AML-193 (cell line): ENCODE measurements at places on chromosomes 3 and 15.

DNA sequence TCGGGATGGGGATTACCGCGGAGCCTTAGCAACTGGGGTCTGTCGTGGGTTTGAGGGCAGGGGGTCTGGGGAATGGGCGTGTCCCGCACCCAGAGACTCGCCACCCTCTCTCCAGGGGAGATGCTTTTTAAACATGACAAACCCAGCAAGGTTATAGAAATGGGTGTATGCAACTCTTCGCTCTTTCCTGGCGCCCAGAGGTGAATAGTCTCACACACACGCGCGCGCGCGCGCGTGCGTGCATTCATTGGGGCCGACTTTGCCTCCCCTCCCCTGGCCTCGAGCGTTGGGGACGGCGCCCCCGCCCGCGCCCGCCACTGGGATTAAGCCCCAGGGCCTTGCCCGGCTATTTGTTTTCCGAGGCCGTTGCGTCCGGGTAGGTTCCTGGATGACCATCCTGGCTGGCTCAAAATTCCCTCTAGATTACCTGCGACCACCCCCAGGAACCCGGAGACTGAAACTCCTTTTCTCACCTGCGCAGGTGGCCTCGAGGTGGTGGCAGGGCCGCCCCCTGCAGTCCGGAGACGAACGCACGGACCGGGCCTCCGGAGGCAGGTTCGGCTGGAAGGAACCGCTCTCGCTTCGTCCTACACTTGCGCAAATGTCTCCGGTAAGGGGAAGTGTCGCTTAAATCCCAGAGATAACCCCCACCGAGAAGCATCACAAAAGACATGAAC is 777 bp downstream of the GPR160 start:
- peak; percentile 55 for DNase-seq

DNA sequence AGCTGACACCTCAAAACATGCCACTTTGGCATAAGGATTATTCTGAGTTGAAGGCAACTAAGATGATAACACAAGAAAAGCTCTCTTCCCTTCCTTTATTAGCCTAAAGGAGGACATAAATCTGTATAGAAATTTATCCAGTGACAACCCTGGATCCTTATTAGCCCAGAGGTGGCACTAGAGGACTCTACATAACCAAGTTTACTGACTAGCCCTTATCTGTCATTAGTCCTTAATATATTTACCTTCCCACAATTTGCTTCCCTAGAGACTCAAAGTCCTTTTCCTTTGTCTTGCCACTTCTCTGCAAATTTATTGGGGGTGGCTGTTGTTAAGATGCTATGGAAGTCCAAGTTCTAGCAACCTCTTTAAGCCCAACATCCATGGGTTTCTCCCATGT is 26.7 kb downstream of the CEP70 start:
- DNase-seq, result peak; percentile 13

DNA sequence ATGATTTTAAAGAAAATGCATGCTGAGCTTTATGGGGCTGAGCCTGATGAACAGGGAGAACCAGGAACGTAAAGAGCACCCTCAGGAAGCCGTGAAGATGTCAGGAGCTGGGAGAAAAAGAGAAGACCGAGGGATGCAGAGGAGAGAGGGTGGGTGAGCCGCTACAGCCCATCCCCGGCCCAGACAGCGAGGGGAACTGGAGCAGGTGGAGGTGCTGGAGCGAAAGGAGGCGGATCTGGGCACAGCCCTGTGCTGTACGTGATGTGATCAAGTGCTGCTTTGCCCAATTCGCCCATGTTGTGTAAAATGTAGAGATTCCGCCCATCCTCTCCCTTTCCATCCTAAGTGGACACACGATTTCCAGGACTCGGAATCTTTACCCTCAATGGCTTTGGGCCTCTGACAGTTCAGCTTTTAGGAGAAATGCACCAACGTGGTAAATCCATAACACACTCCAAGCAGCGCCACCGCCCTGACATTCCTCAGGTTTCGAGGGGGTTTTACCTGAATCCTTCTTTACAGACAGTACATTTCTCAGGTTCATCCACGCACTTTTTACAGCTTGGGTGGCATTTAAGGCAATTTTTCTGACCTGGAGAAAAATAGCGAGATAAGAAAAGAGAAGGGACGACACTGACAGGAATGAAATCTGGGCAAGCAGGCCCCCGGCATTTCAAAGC is 27.1 kb upstream of the SNRPA1 start:
- DNase-seq, result no peak

- DNase-seq, result no peak
These were observed 10.3 kb downstream of the TRAK1 start for GRCh38 chr3:42101481-42101880.

DNA sequence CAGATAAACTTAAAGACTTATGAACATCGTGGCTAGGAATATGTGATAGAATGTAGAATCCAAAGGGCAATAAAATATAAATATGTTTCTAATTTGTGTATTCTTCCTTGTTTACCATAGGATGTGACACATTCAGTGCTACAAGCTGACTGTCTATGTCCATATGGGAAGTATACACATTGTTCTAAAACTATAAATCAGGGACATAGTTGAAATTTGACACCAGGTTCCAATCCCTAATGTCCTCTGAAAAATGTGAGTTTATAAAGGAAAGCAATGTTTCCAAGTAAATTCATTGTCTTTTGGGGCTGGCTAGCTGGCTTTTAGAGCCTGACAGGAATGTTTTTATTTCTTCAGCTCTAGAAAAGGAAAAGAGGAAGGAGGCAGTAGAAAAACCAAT is 273.6 kb downstream of the CNTN4 start:
- no peak for DNase-seq

DNA sequence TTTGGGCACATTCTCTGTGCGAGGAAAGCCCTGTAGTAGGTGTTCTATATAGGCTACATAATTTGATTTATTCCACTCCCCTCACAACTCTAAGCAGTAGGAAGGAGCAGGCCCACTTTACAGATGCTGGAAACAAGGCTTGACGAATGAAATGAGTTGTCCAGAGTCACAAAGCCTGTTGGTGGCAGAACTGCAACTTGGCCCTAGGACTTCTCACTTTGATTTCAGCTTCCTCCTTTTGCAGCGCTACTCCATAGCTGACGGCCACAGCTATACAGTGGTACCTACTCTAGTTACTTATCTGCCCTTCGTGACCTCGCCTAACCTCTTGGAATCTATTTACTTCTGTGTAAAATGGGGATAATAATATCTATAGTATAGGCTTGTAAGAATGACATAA is 2.5 kb upstream of the IRAK2 start:
- peak; percentile 68 for DNase-seq

DNA sequence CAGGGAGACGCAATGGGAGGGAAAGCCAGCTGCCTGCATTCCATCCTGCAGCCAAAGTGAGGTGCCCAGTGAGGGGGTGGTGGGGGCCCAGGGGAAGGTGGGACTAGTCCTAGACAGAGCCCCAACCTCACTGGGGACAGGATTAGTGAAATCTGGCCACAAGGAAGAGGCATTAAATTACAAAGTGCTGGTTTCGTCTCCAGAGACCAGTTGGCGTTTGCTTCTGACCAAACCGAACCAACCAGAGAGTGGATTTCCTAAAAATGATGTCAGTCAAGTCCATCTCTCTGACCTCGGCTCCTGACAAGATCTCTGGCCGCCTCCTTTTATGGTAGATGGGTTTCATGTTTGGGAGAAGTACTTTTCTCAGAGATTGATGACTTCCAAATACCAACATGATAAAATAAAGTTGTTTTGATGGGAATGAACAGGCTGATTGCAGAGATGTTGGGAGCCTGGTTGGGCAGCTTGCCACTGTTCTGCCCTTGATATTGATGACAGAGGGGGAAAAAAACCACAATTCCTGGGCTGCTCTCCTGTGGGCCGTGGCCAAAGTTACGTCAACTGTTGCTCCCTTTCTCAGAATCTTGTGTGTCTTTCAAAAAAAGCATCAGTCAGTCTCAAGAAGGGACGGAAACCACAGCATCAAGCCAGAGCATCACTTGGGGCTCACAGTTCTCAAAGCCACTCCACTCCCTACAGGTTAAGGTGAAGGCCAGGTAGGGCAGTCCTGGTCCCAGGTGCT is 24.6 kb downstream of the ITGA11 start:
- no peak for DNase-seq

DNA sequence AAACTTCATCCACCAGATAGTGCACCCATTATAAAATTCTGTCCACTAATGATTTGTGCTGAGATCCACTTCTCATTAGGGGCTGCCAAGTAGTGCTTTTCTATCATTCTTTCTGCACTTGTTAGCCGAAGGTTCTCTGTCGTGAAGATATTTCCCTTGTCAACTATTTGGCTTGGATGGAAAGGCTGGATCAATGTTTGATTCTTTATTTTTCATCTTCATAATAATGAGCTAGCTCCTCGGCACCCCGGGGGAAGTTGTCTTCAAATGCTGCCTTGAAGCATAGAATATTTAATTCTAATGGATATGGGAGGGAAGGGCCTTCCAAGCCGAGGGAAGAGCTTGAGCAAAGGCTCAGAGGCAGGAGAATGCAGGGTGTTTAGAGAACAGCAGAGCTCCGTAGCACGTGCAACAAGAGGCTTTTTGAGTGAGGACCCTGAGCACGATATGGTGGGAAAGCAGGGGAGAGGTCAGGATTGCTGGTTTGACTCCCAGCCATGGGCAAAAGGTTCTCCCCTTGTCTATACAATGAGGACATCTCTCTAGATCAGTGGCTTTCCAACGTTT is 16.3 kb upstream of the MUC20 start:
- no peak for DNase-seq

DNA sequence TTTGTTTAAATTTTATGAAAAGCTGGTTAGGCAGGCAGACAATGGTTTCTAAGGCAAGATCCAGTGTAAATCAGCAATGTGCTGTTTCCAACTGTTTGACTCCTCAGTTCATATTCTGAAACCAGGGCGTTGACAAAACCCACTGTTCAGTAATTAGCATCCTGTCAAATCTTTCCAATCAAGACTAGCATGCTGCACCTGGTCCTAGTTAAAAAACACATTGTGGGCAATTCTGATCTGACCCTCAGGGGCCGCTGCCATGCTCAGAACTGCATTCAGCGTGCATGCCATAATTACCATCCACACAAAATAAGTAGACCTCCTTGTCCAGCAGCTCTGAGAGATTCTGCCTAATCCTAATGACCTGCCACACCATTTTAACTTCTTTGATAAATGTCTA is 20.9 kb upstream of the RBP1 start:
- no peak for DNase-seq

GRCh38 chr15:40232625-40233070 is 6.2 kb upstream of the PAK6 start:
- no peak for DNase-seq

DNA sequence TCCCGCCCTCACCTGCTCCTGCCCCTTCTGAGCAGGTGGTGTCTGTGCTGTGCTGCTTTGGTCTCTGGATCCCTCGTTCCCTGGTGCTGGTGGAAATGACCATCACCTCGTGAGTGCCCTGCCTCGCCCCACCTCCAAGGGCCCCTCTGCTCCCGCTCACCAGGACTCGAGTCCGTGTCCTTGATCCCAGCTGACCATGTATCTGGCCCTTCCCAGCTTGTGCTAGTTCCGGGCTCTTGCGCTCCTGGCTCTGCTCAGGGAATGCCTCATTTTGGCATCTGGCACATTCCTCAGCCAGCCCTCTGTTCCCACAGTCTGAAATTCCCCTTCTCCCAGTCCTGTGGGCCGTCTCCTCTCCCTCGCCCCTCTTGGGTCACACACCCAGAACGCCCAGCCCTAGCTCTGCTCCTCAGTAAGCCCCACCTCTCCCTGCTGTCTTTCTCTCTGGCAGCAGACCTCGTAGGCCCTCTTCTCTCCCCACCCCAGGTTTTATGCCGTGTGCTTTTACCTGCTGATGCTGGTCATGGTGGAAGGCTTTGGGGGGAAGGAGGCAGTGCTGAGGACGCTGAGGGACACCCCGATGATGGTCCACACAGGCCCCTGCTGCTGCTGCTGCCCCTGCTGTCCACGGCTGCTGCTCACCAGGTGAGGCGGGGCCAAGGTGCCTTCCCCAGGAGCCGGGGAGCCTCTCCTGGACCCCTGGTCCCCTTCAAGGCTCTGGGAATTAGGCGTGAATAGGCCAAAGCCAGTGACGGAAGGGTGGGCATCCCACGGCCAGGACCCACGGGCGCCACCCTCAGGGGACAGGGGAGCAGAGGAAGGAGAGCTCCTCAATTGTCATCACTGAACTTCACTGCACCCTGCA is 11.5 kb downstream of the SLC51A start:
- no peak for DNase-seq

- DNase-seq, result peak; percentile 66
These were observed 425 bp upstream of the FYTTD1 start for GRCh38 chr3:197749315-197749600.

DNA sequence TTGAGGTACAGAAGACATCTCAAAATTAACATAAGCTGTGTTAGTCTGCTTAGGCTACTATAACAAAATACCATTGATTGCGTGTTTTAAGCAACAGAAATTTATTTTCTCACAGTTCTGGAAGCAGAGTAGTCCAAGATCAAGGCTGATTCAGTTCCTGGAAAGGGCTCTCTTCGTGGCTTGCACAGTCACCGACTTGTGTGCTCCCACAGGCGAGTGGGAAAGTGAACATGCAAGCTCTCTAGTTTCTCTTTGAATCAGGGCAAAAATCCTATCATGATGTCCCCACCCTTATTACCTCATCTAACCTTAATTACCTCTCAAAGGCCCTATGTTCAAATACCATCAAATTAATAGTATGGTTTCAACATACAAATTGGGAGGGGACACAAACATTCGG is 505.9 kb downstream of the ZIC1 start:
- no peak for DNase-seq

GRCh38 chr15:38860253-38860652 is 295.6 kb upstream of the RASGRP1 start:
- no peak for DNase-seq

DNA sequence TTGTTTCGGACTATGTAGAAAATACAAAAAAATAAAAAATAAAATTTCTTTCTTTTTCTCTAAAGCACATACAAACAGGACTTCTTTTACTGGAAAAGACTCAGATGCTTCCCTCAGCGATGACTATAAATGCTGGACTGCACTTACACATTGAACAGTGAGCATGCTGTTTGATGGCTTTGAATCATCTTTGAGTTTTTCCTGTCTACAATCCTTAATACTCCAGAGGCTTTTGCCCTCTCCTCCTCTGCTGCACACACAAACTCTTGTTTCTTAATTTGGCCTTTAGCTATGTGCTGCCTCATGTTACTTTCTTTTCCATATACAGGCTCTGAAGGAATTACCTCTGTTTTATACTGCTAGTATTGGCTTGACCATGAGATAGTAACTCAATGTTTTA is 575.1 kb downstream of the EPHA3 start:
- no peak for DNase-seq

DNA sequence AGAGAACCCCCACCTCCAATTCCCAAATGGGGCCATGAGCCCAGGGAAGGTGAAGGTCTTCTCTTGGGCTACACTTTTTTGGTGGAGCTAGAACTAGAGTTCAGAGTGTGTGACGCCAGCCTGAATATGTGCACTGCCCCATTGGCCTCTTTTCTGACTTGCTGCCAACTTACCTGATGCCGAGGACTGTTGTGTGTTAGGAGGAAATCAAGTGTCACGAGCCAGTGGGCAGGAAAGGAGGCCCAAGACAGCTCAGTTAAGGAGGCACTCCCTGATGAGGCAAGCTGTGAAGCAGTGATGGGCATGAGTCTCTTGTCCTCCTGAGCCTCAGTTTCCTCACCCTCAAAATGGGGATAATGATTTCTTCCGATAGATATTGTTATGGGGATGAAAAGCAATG is 107.8 kb downstream of the ANP32A start:
- no peak for DNase-seq

GRCh38 chr15:80945605-80946004 is 44.0 kb downstream of the MESD start:
- DNase-seq, result no peak
